ENCODE measurements at places on chromosomes 1 and 21.

- no peak overlapping the region for H3K4me3 ChIP-seq
- peak; percentile 37 for DNase-seq
- no peaks in the 10 kb centered on the region for H3K36me3 ChIP-seq
- no peak overlapping the region for H3K27ac ChIP-seq
Observed at GRCh38 chr1:200588698-200589097, 31.9 kb downstream of the KIF14 start.

- DNase-seq, result no peak
- H3K27me3 ChIP-seq, result peaks cover 3% of the 10 kb centered on the region
- H3K4me3 ChIP-seq, result no peak within 1 kb of the TSS
- H3K4me1 ChIP-seq, result no peaks in the 10 kb centered on the region
- H3K27ac ChIP-seq, result no peak within 1 kb of the TSS
- no peaks in the 10 kb centered on the region for H3K36me3 ChIP-seq
Observed at GRCh38 chr1:47189844-47190508, at the start of gene PDZK1IP1. PDZK1IP1 (minus strand) TSS chr1:47190036; CDS start chr1:47189932, 104 bp downstream.

GRCh38 chr1:6899621-6900020, 114.4 kb downstream of the CAMTA1 start:
- H3K4me3 ChIP-seq, result no peak overlapping the region
- no peaks in the 10 kb centered on the region for H3K36me3 ChIP-seq
- no peaks in the 10 kb centered on the region for H3K4me1 ChIP-seq
- H3K27me3 ChIP-seq, result no peaks in the 10 kb centered on the region
- no peak overlapping the region for H3K27ac ChIP-seq

GRCh38 chr1:246309247-246309884, 197.7 kb downstream of the SMYD3 start:
- no peak overlapping the region for H3K4me3 ChIP-seq
- no peaks in the 10 kb centered on the region for H3K36me3 ChIP-seq
- DNase-seq, result no peak
- no peak overlapping the region for H3K27ac ChIP-seq
- no peaks in the 10 kb centered on the region for H3K4me1 ChIP-seq
- no peaks in the 10 kb centered on the region for H3K27me3 ChIP-seq

DNA sequence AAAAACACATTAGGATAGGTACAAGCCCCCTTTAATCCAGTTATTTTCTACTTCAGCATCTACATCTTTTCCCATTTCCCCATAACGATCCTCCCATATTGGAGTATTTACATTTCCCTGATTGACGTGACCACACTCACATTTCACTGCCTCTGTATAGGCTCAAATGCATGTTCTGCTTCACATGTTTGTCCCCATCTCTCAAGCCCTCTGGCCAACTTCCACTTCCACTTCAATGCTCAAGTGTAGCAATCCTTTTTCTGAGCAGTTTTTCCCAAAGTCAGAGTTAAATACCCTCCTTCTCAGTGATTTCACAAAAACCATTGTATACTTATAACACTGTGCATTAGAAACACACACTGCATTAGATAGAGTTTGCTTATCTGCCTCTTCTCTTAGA, 61.8 kb upstream of the TTLL7 start:
- no peak overlapping the region for H3K4me3 ChIP-seq
- no peak overlapping the region for H3K27ac ChIP-seq
- H3K27me3 ChIP-seq, result peaks cover 6% of the 10 kb centered on the region
- H3K36me3 ChIP-seq, result no peaks in the 10 kb centered on the region
- H3K4me1 ChIP-seq, result no peaks in the 10 kb centered on the region

DNA sequence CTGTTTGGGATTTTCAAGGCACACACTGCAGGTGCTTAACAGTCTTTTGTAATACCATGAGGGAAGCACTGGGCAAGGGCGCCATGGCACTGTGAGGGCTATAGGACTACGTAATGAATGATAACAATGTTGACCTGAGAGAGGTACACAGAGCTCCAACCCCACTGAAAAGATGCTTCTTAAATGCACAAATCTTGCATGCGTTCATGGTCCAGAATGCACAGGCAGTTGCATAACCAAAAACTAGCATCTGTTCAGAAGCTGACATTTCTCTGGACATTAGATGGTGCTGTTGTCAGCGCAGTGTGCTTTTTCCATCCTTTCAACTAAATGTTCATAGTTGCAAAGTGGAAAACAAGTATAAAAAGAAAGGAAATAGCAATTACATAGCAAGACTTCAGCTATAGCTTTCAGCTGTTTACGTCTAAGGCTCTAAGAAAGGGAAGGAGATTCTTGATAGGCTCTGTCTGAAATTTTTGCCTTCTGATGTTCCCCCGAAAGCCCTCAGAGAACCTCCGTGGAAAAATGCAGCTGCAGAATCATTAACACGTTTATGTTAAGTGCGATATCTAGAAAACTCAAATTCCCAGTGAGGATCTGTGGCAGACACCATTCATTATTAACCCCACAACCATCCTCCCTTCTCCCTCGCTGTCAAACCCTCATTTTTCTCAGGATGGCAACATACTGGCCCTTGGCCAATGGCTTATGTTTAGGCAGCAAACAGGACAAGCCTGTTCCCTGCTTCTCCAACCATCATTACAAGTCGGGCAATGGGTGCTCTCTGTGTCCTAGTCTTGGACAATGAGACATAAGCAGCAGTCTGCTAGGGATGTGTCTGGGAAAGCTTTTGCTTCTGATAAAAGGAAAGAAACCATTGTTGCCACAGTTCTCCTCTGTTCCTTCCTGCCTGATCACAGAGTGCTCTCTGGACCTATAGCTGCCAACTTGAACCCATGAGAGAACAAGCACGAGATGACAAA, 8.2 kb upstream of the TARBP1 start:
- H3K27me3 ChIP-seq, result no peaks in the 10 kb centered on the region
- peaks cover 11% of the 10 kb centered on the region for H3K4me1 ChIP-seq
- no peak overlapping the region for H3K4me3 ChIP-seq

- no peak overlapping the region for H3K4me3 ChIP-seq
- H3K36me3 ChIP-seq, result no peaks in the 10 kb centered on the region
- H3K4me1 ChIP-seq, result no peaks in the 10 kb centered on the region
Observed at GRCh38 chr1:1927751-1928150, 8.7 kb upstream of the TMEM52 start.

DNA sequence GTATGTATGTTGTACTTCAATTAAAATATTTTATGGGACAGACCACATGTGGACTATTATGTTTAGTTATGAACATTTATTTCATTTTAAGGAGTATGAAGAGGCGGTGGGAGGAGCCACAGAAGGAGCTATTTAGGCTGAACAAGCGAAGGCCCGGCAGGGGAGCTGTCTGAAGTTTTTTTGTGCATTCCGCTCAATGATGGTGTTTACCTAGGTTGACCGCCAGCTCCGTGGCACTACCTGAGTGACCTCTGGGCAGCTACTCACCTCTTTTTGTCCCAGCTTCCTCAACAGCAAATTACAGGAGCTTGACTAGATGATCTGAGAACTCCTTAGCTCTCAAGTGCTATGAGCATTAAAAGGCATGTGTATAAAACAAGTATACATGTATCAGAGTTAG, 32.7 kb upstream of the C1orf198 start:
- DNase-seq, result no peak
- H3K4me3 ChIP-seq, result no peak overlapping the region
- peaks cover 16% of the 10 kb centered on the region for H3K36me3 ChIP-seq

GRCh38 chr1:17112496-17113236, 6.6 kb downstream of the PADI2 start:
- no peak for DNase-seq
- no peak overlapping the region for H3K27ac ChIP-seq
- H3K36me3 ChIP-seq, result no peaks in the 10 kb centered on the region
- H3K27me3 ChIP-seq, result peaks cover 7% of the 10 kb centered on the region

DNA sequence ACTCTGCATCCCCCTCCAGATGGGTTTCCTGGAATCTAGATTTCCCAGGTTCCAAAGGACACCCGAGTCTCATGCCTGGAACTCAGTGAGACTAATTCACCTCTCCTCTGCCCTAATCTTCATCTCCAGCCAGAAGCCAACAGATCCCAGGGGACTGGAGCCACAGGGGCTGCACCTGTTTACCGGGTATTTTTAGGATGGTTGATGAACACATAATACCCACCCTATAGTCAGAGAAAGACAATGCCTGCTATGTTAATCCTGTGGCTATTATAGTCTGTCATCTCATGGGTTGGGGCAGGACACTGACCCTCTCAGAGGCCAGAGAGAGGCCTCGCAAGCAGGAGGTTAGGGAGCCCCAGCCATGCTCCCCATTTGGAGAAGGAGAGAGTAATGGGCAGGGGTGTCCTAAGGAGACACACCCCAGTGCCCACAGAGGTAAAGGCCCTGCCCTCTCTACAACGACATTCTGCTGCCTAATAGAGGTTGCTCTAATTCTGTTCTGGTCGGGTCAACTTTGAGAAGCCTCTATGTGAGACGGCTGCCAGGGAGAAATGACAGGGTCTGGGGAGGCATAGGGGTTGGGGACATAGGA, 1.0 kb upstream of the TNNI1 start:
- H3K36me3 ChIP-seq, result no peaks in the 10 kb centered on the region
- peaks cover under 1% of the 10 kb centered on the region for H3K27me3 ChIP-seq
- DNase-seq, result no peak
- no peaks in the 10 kb centered on the region for H3K4me1 ChIP-seq

- H3K4me3 ChIP-seq, result peak overlapping the region; percentile 12
- no peak overlapping the region for H3K27ac ChIP-seq
- no peaks in the 10 kb centered on the region for H3K27me3 ChIP-seq
- H3K36me3 ChIP-seq, result no peaks in the 10 kb centered on the region
- DNase-seq, result no peak
Observed at GRCh38 chr1:2127187-2128145, 67.1 kb downstream of the FAAP20 start.

- H3K36me3 ChIP-seq, result no peaks in the 10 kb centered on the region
- H3K4me3 ChIP-seq, result no peak overlapping the region
- no peaks in the 10 kb centered on the region for H3K4me1 ChIP-seq
- H3K27ac ChIP-seq, result no peak overlapping the region
- no peaks in the 10 kb centered on the region for H3K27me3 ChIP-seq
Observed at GRCh38 chr1:93519199-93519829, 71.4 kb downstream of the FNBP1L start.

- no peak overlapping the region for H3K27ac ChIP-seq
- no peaks in the 10 kb centered on the region for H3K27me3 ChIP-seq
- H3K4me1 ChIP-seq, result peaks cover 3% of the 10 kb centered on the region
- H3K36me3 ChIP-seq, result no peaks in the 10 kb centered on the region
Observed at GRCh38 chr1:235947989-235948388, 81.3 kb upstream of the LYST start.

GRCh38 chr1:41314376-41315145, 46.7 kb upstream of the FOXO6 start:
- no peaks in the 10 kb centered on the region for H3K27me3 ChIP-seq
- H3K4me1 ChIP-seq, result no peaks in the 10 kb centered on the region
- no peak overlapping the region for H3K27ac ChIP-seq
- H3K4me3 ChIP-seq, result no peak overlapping the region

GRCh38 chr1:174032671-174033222, 10.6 kb upstream of the RC3H1 start:
- no peaks in the 10 kb centered on the region for H3K36me3 ChIP-seq
- peaks cover 2% of the 10 kb centered on the region for H3K27me3 ChIP-seq
- no peak overlapping the region for H3K27ac ChIP-seq
- DNase-seq, result no peak
- no peaks in the 10 kb centered on the region for H3K4me1 ChIP-seq

GRCh38 chr21:35748678-35749314, 311.5 kb downstream of the SETD4 start:
- H3K27ac ChIP-seq, result no peak overlapping the region

- no peak overlapping the region for H3K27ac ChIP-seq
- no peaks in the 10 kb centered on the region for H3K4me1 ChIP-seq
- no peak overlapping the region for H3K4me3 ChIP-seq
- DNase-seq, result no peak
Observed at GRCh38 chr1:38941093-38941492, 537 bp downstream of the RHBDL2 start.

- H3K36me3 ChIP-seq, result peaks cover 19% of the 10 kb centered on the region
- no peak overlapping the region for H3K4me3 ChIP-seq
- H3K27ac ChIP-seq, result no peak overlapping the region
- H3K27me3 ChIP-seq, result no peaks in the 10 kb centered on the region
- H3K4me1 ChIP-seq, result peaks cover 24% of the 10 kb centered on the region
Observed at GRCh38 chr1:244054924-244055263, 3.8 kb downstream of the ZBTB18 start.

GRCh38 chr1:218665221-218665620, 320.1 kb downstream of the TGFB2 start:
- H3K36me3 ChIP-seq, result no peaks in the 10 kb centered on the region
- no peaks in the 10 kb centered on the region for H3K27me3 ChIP-seq
- no peak overlapping the region for H3K27ac ChIP-seq
- H3K4me3 ChIP-seq, result no peak overlapping the region

GRCh38 chr1:71835442-71835813, 446.9 kb downstream of the NEGR1 start:
- H3K27me3 ChIP-seq, result no peaks in the 10 kb centered on the region
- no peak overlapping the region for H3K4me3 ChIP-seq

DNA sequence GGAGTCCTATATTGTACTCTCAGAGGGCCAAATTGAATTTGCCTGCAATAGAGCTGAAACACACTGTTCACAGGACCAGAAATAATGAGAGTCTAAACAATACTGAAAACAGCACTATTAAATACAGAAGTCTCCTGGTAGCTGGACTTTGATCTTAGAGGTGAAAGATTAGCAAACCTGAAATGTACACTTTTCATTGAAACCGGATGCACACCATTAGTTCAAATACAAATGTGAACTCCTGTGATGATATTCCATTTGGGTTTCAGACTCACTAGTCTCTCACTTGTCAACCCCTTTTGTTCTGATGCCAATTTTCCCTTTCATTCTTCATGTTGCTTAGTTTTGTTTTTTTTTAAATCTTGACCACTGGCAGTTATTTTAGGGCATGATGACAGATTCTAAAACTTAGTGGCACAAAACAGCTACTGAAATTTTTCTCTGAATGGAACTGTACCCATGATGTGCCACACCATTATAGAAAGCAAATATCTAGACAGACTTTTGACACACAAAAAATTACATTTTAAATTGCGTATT, 5.9 kb upstream of the TNFSF4 start:
- no peak overlapping the region for H3K27ac ChIP-seq
- H3K36me3 ChIP-seq, result no peaks in the 10 kb centered on the region
- no peak overlapping the region for H3K4me3 ChIP-seq
- no peaks in the 10 kb centered on the region for H3K27me3 ChIP-seq
- no peak for DNase-seq
- H3K4me1 ChIP-seq, result no peaks in the 10 kb centered on the region

- H3K27ac ChIP-seq, result no peak overlapping the region
- H3K27me3 ChIP-seq, result no peaks in the 10 kb centered on the region
- H3K4me3 ChIP-seq, result no peak overlapping the region
Observed at GRCh38 chr1:230763927-230764591, 16.9 kb downstream of the CAPN9 start.

DNA sequence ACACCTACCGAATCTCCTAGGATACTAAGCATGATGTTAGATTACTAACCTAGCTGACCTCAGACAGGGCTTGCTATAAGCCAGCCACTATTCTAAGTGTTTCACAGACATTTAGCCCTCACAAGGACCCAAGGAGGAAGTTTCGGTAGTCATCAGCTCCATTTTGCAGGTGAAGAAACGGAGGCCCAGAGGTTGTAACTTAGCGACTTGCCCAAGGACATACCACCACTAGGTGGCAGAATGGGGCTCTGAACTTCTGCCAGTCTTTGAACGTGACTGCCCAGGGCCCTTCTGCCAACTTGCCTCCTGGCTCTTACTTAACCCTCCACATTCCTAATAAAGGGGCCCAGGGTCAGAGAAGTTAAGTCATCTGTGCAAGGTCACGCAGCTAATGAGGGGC, 283.5 kb downstream of the C1orf94 start:
- H3K36me3 ChIP-seq, result no peaks in the 10 kb centered on the region
- DNase-seq, result peak; percentile 32
- no peaks in the 10 kb centered on the region for H3K27me3 ChIP-seq
- no peak overlapping the region for H3K27ac ChIP-seq
- H3K4me1 ChIP-seq, result no peaks in the 10 kb centered on the region
- H3K4me3 ChIP-seq, result no peak overlapping the region
